Activated naive CD4-positive, alpha-beta T cell treated with anti-CD3 and anti-CD28 coated beads for 36 hours (primary cell): ENCODE measurements at places on chromosomes 5 and 9.

- peaks cover 2% of the 10 kb centered on the region for H3K36me3 ChIP-seq
- peaks cover 28% of the 10 kb centered on the region for H3K4me1 ChIP-seq
- no peaks in the 10 kb centered on the region for H3K27me3 ChIP-seq
- no peak overlapping the region for H3K27ac ChIP-seq
- DNase-seq = no peak
Measured at GRCh38 chr9:121359351-121360294, 10.4 kb downstream of the STOM start.

DNA sequence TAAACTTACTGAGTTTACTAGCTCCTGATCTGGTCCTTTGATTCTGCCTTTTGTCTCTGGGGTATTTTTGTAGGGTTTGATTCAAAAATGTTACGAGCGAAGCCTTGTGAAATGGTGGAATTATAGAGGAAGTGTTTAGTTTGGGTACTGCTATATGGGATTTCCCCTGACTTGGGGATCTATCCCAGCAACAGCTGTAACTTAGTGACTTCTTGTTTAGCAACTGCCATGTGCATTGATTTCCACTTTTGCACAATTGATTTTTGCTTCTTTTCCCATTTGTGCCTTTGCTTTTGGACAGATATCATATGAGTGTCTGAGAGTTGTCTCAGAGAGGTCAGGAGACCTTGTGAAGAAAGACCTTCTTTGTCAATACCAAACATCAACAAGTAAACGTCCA lies 248.5 kb upstream of the DAP start:
- no peaks in the 10 kb centered on the region for H3K4me1 ChIP-seq
- DNase-seq = no peak
- H3K36me3 ChIP-seq = no peaks in the 10 kb centered on the region
- H3K27ac ChIP-seq = no peak overlapping the region

GRCh38 chr5:149201121-149201637 lies 59.9 kb downstream of the ABLIM3 start:
- H3K4me1 ChIP-seq = no peaks in the 10 kb centered on the region
- no peaks in the 10 kb centered on the region for H3K27me3 ChIP-seq
- no peak overlapping the region for H3K27ac ChIP-seq
- DNase-seq = no peak
- H3K36me3 ChIP-seq = no peaks in the 10 kb centered on the region
- H3K4me3 ChIP-seq = no peak overlapping the region

DNA sequence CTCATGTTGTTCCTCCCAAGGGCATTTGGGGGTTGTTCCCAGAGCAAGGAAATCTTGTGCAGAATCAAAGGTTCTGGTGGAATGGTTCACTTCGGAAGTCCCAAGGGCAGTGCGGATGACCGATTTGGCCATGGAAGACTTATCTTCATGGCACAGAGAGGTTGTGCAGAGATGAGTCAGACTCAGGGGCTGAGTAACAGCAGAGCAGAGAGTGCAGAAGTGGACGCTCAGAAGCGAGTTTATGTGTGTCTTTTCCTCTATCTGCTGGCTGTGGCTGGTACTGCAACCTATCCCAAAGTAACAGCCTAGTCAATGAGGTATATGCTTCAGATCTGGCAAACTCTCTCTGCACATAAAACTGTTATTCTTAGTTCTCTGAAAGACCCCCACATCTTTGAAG lies 118.1 kb downstream of the DPYSL3 start:
- no peak for DNase-seq
- no peaks in the 10 kb centered on the region for H3K4me1 ChIP-seq
- no peaks in the 10 kb centered on the region for H3K36me3 ChIP-seq
- H3K4me3 ChIP-seq = no peak overlapping the region
- H3K27ac ChIP-seq = no peak overlapping the region
- peaks cover 5% of the 10 kb centered on the region for H3K27me3 ChIP-seq

GRCh38 chr9:130209422-130209821 lies 37.2 kb downstream of the NCS1 start:
- H3K4me3 ChIP-seq = no peak overlapping the region
- H3K27ac ChIP-seq = no peak overlapping the region
- DNase-seq = no peak
- H3K4me1 ChIP-seq = no peaks in the 10 kb centered on the region
- H3K27me3 ChIP-seq = peaks cover 2% of the 10 kb centered on the region

DNA sequence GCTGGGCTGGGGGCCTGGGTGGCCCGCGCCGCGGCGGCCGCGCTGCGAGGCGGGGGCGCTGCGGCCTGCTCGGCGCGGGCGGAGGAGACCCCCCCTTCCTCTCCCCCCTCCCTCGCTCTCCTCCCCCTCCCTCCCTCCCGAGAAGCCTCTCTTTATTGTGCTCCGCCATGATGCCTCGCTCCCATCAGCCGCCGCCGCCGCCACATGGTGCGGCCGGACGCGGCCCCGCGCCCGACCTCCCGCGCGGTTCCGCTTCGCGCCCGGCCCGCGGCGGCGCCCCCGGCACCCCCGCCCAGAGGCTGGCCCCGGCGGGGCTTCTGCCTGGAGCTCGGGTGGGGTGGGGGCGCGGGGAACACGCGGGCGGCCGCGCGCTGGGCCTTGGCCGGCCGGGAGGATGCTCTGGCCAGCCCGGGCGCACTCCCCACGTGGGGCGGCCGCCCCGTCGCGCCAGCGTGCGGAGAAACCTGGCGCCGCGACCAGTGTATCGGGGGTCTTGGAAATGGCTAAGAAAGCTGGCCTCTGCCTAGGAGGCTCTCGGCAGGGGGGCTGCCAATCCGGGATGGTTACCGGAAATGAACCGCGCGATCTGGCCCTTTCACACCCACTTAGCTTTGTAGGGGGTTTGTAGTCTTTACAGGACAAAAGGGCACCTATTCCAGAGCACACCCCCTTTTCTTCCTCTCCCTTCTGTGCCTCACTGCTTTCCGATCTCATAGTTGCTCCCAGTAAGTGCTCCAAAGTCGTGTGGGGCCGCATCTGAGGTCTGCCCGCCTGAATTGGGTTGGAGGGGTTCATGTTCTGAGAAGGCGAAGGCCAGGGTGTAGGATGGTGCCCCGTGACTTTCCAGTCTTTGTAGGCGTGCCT lies 1.0 kb downstream of the SET start:
- DNase-seq = peak; percentile 55
- H3K27me3 ChIP-seq = no peaks in the 10 kb centered on the region
- peak overlapping the region; percentile 99 for H3K27ac ChIP-seq
- H3K36me3 ChIP-seq = peaks cover 36% of the 10 kb centered on the region
- H3K4me3 ChIP-seq = peak overlapping the region; percentile 100

- no peaks in the 10 kb centered on the region for H3K27me3 ChIP-seq
- DNase-seq = no peak
- H3K36me3 ChIP-seq = peaks cover 3% of the 10 kb centered on the region
- peak overlapping the region; percentile 95 for H3K4me3 ChIP-seq
Measured at GRCh38 chr9:75090579-75090978, 2.3 kb downstream of the OSTF1 start.

GRCh38 chr5:42970636-42971559 lies 69.2 kb downstream of the ANXA2R start:
- H3K27ac ChIP-seq = no peak overlapping the region
- no peak overlapping the region for H3K4me3 ChIP-seq
- peaks cover 5% of the 10 kb centered on the region for H3K4me1 ChIP-seq
- peaks cover 3% of the 10 kb centered on the region for H3K36me3 ChIP-seq
